ENCODE measurements at places on chromosomes 2 and 18.
A peak's percentile ranks its signal among the peaks of the same experiment; 100 is the strongest.

DNA sequence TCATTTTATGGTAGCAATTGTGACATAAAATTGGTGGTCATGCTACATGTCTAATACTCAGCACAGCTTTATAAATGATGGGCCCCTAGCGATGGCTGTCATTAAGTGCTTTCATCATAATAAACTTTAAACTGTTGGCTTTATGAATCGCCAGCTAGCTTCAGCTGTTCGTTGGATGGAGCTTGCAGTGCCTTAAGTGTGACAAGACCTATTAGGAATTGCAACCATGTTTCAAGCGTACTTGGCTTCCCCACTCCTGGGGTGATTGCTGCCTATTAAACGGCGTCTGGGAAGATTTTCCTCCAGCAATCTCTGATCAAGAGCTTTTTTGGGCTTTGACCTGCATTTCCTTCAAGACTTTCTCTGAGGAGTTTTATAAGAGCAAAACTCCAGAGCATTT, 164.5 kb upstream of the SIX3 start:
- peaks cover 19% of the 10 kb centered on the region for H3K4me1 ChIP-seq
- H3K27me3 ChIP-seq = peaks cover 84% of the 10 kb centered on the region
- no peaks in the 10 kb centered on the region for H3K36me3 ChIP-seq

DNA sequence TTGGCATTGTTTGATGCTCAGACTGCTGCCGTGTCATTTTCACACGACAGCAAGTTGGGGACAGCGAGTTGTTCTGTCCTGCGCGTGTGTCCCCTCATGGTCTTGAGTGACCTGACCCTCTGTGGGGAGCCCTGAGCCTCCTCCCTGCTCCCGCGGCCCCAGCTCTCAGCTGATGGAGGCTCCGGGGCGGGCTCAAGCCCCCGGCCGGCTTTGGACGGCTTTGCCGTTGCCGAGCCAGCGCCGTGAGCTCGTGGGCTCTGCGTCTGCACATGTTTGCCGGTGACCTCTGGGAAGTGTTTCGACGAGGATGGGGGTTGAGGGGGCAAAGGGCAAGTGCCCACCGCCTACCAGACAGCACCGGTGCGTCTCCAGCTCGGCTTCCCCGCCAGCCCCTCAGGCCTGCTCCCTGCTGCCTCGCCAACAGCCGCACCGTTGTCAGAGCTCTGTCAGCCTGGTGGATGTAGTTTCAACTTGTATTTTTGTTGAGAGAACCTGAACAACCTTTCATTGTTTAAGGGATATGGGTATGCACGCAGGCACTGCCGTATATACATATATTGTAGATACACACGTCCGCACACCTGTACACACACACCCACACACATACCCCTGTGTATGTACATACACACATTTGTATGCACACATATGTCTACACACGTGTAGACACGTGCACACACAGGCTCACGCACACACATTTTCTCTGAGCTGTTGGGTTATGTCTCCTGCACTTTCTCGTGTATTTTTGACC, 13.7 kb downstream of the PDCD1 start:
- DNase-seq = no peak
- peak overlapping the region; percentile 63 for H3K4me3 ChIP-seq
- H3K27ac ChIP-seq = no peak overlapping the region
- peaks cover 13% of the 10 kb centered on the region for H3K4me1 ChIP-seq
- H3K27me3 ChIP-seq = peaks cover 35% of the 10 kb centered on the region

DNA sequence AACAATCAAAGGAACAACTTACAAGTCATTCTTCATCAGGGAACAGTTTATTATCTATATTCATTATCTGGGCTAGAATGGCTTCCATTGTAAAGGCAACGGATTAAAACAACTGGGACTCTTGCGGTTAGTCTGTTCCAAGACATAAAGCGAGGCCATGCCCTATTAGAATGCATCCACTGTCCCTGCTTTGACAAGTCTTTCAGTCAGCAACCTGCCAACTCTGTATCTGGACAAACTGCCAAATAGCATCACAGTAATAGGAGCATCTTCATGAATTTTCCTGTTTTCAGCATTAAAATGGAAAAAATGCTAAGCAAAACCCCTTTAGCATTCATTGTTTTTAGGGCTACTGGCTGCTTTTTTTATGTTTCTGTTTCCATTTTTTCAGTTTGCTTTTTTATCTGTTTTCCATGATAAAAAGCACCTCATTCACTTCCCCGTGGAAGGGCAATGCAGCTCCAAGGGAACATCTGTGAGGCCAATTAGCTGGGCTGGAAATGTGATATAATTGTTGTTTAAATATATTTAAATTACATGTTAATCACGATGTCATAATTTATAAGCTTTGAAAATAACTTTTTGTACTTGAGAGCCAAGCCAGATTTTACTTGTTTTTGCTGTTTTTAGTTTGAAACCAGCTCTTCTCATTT, 834.3 kb downstream of the CPS1 start:
- H3K27ac ChIP-seq = no peak overlapping the region
- no peak for DNase-seq
- no peaks in the 10 kb centered on the region for H3K36me3 ChIP-seq
- peaks cover 9% of the 10 kb centered on the region for H3K4me1 ChIP-seq
- H3K27me3 ChIP-seq = no peaks in the 10 kb centered on the region

DNA sequence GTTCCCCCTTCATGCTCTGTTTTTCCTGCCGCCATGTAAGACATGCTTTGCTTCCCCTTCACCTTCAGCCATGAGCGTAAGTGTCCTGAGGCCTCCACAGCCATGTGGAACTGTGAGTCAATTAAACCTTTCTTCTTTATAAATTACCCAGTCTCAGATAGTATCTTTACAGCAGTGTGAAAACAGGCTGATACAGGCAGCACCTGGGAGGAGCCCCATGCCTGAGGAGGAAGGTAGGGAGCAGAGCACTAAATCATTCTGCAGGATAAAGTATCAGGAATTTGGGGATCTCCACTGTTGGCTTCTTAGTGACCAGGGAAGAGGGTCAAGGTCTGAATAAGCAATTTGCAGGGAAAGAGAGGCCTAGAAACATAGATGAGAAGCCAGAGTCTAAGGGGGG, 78.0 kb downstream of the KCNF1 start:
- H3K27me3 ChIP-seq = peaks cover 9% of the 10 kb centered on the region
- no peaks in the 10 kb centered on the region for H3K36me3 ChIP-seq
- H3K27ac ChIP-seq = no peak overlapping the region
- DNase-seq = no peak
- H3K4me1 ChIP-seq = peaks cover 18% of the 10 kb centered on the region
- H3K4me3 ChIP-seq = no peak overlapping the region

GRCh38 chr2:60295636-60295962, 257.9 kb downstream of the BCL11A start:
- H3K4me3 ChIP-seq = no peak overlapping the region
- no peak for DNase-seq
- peaks cover 3% of the 10 kb centered on the region for H3K36me3 ChIP-seq
- no peaks in the 10 kb centered on the region for H3K27me3 ChIP-seq

GRCh38 chr2:10428355-10428754, 19.8 kb downstream of the ODC1 start:
- peaks cover 4% of the 10 kb centered on the region for H3K36me3 ChIP-seq
- no peak for DNase-seq
- H3K27me3 ChIP-seq = peaks cover 3% of the 10 kb centered on the region
- no peak overlapping the region for H3K27ac ChIP-seq
- H3K4me3 ChIP-seq = no peak overlapping the region

DNA sequence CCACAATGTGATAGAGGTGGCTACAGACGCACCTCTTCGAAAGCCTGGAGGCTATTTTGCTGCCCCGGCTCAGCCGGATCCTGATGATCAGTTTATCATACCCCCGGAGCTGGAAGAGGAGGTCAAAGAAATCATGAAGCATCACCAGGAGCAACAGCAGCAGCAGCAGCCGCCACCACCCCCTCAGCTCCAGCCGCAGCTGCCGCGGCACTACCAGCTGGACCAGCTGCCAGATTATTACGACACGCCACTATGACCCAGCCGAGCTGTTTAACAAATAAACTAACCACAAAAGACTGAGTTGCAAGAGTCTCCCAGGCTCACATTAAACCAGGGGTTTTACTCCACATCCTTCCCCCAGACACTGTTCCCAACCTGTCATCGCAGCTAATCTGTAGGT, 263.8 kb downstream of the PHLPP1 start:
- no peak overlapping the region for H3K27ac ChIP-seq
- H3K4me1 ChIP-seq = no peaks in the 10 kb centered on the region
- H3K27me3 ChIP-seq = no peaks in the 10 kb centered on the region
- DNase-seq = no peak
- H3K4me3 ChIP-seq = no peak overlapping the region
- H3K36me3 ChIP-seq = peaks cover 19% of the 10 kb centered on the region

DNA sequence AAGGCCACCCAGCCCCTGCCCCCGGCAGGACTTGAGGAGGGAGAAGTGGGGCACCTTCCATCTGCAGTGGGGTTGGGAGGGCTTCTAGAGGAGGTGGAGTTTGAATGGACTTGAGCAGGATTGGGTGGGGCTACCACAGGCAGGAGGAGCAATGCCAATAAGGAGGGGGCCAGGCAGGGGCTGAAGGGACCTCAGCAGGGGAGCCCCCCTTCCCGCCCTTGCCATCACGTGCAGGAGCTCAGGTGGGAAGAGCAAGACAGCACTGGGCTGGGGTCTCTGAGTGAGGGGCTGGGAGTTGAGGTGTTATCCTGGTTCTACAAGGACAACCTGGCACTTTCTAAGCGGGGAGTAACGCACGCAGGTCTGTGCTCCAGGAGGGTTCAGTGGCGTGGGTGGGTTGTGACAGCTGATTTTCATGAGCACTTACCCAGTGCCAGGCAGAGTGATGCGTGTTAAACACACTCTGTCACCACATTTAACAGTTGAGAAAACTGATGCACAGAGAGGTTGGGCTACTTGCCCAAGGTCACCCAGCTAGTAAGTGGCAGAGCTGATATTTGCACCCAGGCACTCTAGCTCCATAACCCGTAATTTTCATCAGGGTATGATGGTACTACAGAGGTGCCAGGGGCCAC, 4.8 kb downstream of the CHRND start:
- no peaks in the 10 kb centered on the region for H3K4me1 ChIP-seq
- no peaks in the 10 kb centered on the region for H3K36me3 ChIP-seq
- H3K27ac ChIP-seq = no peak overlapping the region
- DNase-seq = no peak

- peaks cover 9% of the 10 kb centered on the region for H3K36me3 ChIP-seq
- H3K27me3 ChIP-seq = no peaks in the 10 kb centered on the region
Observed at GRCh38 chr2:58131191-58132011, 84.8 kb downstream of the VRK2 start.

DNA sequence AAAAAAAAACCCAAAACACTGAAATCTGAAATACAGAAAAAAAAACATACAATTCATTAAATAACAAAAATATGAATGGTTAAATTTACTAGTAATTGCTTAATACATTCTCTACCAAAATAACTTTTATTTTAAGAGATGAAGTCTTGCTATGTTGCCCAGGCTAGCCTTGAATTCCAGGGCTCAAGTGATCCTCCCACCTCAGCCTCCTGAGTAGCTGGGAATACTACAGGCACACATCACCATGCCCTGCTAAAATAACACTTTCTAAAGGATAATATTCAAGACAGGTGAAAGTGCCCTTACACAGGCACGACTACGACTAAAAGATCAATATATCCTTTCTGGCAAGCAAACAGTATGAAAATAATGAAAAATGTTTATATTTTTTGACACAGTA, 9.5 kb downstream of the USP34 start:
- no peak for DNase-seq
- H3K4me1 ChIP-seq = peaks cover 12% of the 10 kb centered on the region

DNA sequence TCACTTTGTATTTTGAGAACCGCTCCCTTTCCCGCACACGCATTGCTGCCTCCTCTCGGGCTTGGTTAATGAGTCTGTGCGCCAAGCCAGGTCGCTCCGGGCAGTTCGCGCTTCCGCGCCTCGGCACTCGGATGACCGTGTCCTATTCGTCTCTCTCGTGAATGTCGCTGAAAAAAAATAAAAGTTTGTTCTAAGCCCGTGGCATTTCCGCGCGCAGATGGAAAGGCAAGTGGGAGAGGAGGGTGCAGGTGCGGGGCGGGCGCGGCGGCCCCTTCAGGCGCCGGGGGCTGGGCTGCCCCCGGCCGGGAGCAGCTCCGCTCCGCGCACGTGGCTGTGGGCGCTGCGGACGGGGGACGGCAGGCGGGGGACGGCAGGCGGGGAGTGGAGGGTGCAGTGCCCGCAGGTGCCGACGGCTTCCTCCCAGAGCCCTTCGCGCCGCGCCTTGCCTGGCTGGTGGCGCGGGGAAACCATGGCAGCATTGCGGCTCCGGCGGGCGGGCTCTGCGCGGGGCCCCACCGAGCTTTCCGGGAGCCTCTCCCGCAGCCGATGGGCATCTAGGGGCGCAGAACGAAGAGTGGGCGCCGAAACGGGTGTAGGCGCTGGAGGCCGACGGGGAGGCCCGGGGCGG, 159.6 kb upstream of the SIX2 start:
- H3K27me3 ChIP-seq = peaks cover 98% of the 10 kb centered on the region
- H3K36me3 ChIP-seq = no peaks in the 10 kb centered on the region
- H3K27ac ChIP-seq = no peak overlapping the region
- peak overlapping the region; percentile 61 for H3K4me3 ChIP-seq

- peaks cover 72% of the 10 kb centered on the region for H3K4me1 ChIP-seq
- H3K27ac ChIP-seq = peak overlapping the region; percentile 89
- no peaks in the 10 kb centered on the region for H3K36me3 ChIP-seq
- H3K27me3 ChIP-seq = no peaks in the 10 kb centered on the region
- peak overlapping the region; percentile 9 for H3K4me3 ChIP-seq
- no peak for DNase-seq
Observed at GRCh38 chr18:22466608-22467395, 49.1 kb upstream of the CTAGE1 start.

Data from mesothelial cell of epicardium (in vitro differentiated cells).